ENCODE measurements at places on chromosomes 6 and 20.

DNA sequence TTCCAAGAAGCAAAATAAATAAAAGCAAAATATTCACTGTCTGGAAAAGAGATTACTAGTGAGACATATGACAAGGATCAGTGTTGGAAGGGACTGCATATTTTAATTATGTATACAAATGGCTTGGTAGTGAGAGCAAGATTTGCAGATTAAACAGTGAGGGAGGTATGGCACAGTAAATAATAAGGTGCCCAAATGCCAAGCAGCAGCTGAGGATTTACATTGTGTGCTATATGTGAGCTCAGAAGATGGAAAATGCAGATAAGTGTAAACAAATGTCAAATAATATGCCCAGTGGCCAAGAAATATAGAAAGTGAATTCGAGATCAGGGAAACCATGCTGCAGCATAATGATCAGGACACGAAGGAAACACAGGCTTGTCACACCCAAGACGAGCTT, 173.8 kb upstream of the NRSN1 start:
- DNase-seq: no peak

GRCh38 chr6:139743664-139744437, 369.4 kb upstream of the CITED2 start:
- DNase-seq: no peak

DNA sequence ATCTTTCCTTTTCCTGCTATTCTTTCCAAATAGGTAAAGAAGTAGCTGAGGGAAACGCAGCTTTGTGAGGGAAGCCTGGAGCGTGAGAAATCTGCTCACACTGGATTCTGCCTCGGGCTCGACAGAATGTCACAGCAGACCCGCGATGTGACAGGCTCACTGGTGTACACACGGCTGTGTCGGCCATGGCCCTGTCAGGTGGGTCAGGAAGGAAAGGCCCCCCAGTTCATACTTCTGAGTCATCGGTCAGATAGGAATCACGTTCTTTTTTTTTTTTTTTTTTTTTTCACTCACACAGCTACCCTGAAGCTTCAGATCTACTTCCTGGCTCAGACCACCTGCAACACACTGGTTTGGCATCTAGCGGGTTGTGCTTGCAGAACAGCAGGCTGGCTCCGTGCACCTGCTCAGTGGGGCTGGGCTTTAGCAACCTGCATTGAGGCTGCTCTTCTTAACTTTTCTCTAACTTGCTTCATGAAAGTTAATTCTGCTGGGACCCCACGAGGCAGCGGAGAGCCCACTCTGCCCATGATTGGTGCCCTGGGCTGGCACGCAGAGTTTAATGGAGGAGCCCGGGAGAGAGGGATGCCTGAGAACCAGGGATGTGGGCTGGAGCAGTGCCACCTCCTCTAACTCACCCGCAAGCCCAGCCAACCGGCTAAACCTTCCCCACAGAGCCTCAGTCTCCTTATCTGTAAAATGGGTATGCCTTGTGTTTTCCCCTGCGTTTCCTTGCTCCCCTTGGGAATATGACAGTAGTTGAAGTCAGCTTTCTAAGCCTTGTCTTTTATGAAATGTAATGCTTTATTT, 61.5 kb upstream of the FNDC1 start:
- DNase-seq: peak; percentile 57

- no peak for DNase-seq
Observed at GRCh38 chr6:100761841-100762240, 119.3 kb downstream of the ASCC3 start.

- no peak for DNase-seq
Observed at GRCh38 chr20:7770578-7770977, 169.7 kb downstream of the HAO1 start.

DNA sequence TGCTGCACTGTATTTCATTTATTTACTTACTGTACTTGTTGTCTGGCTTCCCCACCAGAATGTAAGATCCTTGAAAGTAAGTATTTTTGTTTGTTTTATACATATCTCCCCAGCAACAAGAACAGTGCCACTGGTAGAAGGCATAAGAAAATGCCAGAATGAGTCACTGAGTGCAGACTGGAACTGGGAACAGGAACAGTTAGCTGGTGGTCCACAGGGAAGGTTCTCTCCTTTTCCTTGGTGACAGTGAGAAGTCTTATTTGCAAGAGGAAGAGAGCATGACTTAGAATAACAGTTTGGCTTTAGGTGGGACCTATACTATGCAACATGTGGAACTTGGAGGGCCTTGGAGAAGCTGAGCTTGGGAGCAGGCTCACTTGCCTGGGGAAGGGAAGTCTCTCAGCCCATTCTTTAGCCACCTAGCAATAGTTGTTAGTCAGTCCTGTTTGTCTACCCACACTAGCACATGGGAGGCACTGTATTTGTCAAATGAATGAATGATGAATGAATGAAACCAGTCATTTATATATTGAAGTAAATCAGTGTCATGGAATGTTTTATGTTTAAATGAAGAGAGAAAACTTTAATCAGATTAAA, 203.5 kb downstream of the KCNQ5 start:
- no peak for DNase-seq

DNA sequence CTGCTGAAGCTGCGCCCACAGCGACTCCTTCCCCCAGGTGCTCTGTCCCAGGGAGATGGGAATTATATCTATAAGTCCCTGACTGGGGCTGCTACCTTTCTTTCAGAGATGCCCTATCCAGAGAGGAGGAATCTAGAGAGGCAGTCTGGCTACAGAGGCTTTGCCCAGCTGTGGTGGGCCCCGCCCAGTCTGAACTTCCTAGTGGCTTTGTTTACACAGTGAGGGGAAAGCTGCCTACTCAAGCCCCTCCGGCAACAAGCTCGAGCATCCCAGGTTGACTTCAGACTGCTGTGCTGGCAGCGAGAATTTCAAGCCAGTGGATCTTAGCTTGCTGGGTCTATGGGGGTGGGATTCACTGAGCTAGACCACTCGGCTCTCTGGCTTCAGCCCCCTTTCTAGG, 152.5 kb upstream of the MAP3K7 start:
- no peak for DNase-seq

- DNase-seq: peak; percentile 59
Observed at GRCh38 chr20:35953387-35954199, 709 bp downstream of the SCAND1 start.

- no peak for DNase-seq
Observed at GRCh38 chr6:151434369-151434768, 17.6 kb downstream of the RMND1 start.

DNA sequence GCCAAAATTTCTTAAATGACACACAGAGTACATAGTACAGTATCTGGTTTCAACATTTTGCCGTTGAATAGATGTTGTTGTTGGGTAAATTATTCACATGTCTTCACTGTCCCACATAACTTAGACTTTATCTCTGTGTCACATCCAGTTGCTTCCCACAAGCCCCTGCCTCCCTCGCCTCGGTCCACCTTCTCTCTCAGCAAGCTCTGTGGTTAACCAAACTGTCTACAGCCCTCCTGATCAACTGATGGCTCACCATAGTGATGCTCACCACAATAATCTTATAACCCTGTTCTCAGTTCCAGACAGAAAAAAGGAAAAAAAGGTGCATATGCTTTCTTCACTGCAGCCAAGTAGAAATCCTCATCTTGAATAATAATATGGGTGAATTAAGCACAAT, 23.0 kb downstream of the IL17F start:
- no peak for DNase-seq

GRCh38 chr20:6886065-6886729, 118.7 kb downstream of the BMP2 start:
- no peak for DNase-seq

DNA sequence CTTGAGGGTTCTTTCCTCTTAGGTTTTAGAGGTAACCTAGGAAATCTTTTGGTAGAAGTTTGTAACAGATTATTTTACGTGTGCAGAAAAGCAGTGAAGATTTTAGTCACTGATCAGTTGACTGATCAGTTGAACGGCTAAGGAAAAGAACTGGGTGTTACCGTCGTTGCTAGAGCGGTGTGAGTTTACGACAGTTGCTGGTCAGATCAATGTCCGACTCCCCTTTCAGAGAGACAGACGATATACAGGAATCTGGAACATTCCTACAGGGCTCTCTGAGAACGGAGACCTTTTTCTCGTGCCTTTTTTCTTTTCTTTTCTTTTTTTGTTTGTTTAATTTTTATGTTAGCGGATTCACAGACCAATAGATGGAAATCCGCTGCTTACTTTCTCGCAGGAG, 132.1 kb upstream of the ZNF184 start:
- no peak for DNase-seq

DNA sequence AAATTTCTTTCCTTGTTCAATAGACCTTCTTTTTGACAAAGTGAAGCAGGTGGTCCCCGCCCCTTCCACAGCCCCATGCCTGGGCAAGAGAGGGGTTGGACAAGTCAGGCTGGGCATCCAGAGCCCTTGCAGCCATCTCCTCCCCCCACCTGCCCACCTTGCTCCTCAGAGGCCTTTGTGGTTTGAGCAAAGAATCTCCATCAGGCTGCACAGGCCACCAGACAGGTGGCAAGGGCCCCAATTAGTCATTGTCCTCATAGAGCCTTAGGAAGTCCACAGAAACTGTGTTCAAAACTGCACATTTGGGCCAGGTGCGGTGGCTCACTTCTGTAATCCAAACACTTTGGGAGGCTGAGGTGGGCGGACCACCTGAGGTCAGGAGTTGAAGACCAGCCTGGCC, 1.5 kb upstream of the MAPK13 start:
- DNase-seq: no peak

DNA sequence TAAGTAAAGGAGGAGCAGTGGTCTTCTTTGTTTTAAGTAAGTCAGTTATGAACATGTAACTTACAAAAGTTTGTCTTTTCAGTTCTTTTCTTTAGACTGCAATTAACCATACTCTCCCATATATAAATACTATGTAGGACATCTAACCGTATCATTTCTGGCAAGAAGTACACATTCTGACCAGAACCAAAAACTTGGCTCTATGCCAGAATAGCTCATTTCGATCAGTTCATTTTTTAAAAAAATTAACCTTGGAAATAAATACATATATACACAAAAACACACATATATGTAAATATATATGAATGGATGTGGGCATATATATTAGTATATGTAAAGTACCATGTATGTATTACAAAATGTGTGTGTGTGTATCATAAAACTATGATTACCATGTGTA, 145.0 kb downstream of the PHACTR1 start:
- DNase-seq: no peak

GRCh38 chr6:146265056-146265455, 236.2 kb downstream of the GRM1 start:
- DNase-seq: no peak

DNA sequence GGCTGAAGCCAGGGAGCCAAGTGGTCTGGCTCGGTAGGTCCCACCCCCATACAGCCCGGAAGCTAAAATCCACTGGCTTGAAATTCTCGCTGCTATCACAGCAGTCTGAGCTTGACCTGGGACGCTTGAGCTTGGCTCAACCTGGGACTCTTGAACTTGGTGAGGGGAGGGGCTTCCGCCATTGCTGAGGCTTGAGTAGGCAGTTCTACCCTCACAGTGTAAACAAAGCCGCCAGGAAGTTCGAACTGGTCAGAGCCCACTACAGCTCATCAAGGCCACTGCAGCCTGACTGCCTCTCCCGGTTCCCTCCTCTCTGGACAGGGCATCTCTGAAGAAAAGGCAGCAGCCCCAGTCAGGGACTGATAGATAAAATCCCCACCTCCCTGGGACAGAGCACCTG, 1337.7 kb downstream of the HACE1 start:
- DNase-seq: no peak

DNA sequence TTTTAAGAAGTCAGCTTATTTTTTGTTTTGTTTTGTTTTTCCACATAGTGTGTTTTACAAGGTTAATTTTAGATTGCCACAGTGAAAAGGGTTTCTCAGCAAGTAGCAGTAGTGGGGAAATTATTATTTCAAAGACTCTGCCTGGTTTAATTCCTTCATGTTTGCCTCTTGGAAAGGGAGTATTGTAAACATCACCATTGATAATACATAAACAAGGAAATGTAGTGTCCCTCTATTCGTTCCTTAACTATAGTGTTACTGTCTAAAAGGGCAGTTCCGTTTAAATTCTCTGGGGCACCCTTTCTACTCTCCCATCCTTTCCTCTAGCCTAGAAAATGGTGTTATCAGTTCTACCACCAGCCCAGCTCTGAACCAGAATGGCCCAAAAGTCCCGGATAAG, 391.0 kb upstream of the SOX4 start:
- DNase-seq: no peak

DNA sequence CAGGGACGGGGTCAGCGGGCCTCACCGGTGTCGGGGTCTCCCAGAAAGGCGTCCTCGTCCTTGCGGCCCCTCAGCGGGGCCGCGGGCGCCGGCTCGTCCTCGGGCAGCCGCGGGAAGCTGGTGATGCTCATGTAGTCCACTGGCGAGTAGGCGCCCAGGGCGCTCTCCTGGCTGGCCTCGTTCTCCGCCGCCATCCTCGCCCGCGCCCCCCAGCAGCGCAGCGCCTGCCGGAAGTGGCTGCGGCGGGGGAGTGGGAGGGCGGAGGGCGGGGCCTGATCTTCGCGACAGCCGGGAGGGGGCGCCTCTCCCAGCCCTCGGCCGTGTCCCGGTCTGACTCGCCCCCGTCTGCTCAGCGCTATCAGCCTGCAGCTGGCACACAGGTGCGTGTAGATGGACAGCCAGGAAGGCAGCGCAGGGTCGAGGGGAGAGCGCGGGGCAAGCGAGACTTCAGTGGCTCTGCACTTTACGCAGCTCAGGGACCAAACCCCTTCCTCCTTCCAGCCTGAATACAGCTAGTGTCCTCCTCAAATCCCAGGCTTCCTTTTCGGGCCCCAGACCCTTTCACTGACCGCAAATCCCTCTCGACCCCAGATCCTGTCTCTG, at the start of gene GGT7:
Gene GGT7, minus strand, starts transcription at position 235 of the 603 bp plus-strand sequence. Its CDS starts 41 bp downstream, at position 194.
- DNase-seq: peak; percentile 84

DNA sequence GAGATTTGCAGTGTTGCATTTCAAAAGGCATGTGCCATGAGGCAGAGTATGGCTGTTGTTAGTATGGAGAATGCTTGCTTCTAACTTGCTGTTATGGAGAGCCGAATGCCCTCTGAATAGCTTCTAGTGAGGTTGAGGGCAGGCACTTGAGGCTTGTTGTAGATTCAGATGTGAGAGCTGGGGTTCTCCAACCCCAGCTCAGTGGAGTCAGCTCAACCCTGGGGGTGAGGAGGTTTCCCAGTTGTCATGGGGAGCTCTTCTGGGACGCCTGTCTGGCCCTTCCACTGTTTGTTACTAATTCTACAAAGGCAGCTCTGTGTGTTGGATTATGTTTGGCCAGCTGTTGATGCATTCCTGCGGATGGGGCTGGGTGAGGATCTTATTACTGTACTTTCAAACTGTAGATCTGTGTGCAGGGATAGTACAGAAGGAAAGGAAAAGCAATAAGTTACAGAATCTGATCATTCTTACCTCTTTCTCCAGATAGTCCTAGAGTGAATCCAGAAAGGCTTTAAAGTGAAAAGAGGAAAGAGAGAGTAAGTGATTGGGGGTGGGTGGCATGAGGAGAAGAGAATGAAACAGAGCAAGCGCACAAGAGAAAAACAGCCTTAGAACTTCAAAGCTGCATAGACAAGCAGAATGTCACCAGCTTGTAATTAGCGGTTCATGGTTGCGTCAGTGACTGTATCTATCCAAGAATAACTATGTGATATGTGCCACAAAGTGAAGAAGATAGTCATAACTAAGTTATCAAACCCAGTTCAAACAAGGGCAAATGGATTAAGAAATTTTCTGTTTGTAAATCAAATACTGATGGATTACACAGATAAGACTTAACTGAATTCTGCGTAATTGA, 148.7 kb downstream of the PRL start:
- DNase-seq: no peak

- no peak for DNase-seq
Observed at GRCh38 chr6:113381232-113381631, 475.9 kb upstream of the MARCKS start.

- no peak for DNase-seq
Observed at GRCh38 chr20:35503841-35504561, 25.5 kb downstream of the C20orf173 start.

Measured in effector memory CD8-positive, alpha-beta T cell (primary cell).